Iris pigment epithelial cell (primary cell): ENCODE measurements at places on chromosomes 3 and 15.
A peak's percentile ranks its signal among the peaks of the same experiment; 100 is the strongest.

- DNase-seq, result no peak
These were observed 1.5 kb upstream of the AMIGO3 start for GRCh38 chr3:49720855-49721595.

DNA sequence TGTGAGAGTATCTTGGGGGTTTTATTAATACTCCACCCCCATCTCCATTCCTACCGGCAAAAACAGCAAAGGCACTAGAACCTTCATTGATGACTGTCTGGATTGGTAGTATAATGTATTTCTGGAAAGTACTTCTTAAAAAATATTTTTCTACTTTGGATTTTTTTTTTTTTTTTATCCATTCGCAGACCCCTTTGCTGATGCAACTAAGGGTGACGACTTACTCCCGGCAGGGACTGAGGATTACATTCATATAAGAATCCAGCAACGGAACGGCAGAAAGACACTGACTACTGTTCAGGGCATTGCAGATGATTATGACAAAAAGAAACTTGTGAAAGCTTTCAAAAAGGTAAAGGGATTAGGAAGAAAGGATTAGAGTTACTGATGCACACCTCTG lies 1.2 kb downstream of the EIF1B start:
- peak; percentile 37 for DNase-seq

GRCh38 chr3:12046406-12046805 lies 42.2 kb downstream of the SYN2 start:
- DNase-seq, result peak; percentile 5

- peak; percentile 36 for DNase-seq
These were observed 197.1 kb downstream of the UACA start for GRCh38 chr15:70566047-70566835.

- no peak for DNase-seq
These were observed 233.2 kb downstream of the KLF13 start for GRCh38 chr15:31559786-31560185.

- no peak for DNase-seq
These were observed 104.0 kb downstream of the KLHL25 start for GRCh38 chr15:85690561-85691231.

GRCh38 chr3:122560680-122561079 lies 3.4 kb downstream of the PARP9 start:
- peak; percentile 70 for DNase-seq

GRCh38 chr15:71085809-71086208 lies 29.5 kb upstream of the THSD4 start:
- no peak for DNase-seq

DNA sequence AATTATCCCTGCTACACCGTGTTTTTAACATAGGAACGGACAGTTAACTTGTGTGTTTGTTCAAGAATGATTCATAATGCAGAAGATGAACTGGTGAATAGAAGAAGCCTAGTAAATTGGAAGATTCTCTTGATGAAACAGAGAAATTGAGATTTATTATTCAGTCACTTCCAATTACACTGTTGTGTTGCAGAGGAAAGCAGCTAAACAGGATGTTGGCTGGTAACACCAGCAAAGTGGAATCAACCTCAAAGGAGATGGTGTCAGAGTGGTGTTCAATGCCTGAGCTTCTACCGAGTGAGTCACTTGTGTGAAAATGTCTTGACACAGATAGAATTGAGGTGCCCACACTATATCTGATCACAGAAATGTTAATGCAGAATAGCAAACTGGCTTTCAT lies 399.6 kb downstream of the LPP start:
- no peak for DNase-seq

DNA sequence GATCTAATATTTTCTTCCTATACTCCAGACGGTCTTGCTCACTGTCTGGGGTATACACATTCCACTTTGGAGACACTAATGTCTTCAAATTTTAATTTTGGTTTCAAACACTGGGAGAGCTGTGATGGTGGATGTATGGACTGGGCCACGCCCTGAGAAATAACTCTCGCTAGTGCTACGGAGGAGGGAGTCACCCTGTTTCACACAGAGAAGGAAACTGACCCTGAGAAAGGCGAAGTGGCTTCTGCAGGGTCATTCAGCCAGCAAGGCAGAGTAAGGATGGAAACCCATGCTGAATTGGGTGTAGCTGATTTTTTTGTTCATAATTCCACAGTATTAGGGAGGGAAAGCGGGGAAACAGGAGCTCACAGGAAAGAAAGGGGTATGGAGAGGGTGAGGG lies 8.6 kb upstream of the SKIC8 start:
- DNase-seq, result no peak

DNA sequence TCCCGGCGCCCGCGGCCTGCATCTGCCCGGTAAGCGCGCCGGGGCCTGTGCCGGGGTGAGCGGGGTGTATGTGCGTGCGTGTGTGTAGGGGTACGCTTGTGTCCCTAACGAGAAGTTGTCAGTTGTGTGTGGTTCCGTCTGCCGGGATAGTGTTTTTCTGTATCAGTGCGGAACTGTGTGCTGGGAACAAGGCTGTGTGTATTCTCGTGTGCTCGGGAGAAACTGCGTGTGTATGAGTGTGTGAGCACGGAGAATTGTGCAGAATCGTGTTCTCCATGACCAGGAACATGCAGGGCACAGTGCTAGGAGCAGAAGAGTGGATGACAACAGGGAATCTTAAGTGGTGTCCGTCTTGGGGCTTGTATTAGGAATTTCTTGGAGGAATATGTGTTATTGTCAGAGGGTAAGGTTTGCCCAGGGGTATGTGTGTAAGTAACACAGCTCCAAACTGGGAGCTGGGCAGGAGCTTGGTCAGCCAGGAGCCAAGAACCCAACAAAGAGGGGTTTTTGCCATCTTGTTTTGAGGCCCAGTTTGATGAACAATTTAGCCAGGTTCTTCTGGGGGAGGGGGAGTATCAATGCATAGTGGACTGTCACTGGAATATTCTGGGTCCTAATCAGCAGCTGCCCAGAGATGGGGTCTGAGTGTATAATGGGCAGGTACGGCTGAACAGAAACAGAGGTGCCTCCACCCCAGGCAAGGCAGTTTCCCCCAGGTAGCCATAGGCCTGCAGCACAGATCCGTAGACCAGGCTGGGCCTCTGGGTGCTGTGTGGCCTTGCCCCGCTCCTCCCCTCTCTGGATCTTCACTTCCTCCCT lies 2.1 kb downstream of the ISL2 start:
- no peak for DNase-seq

GRCh38 chr3:74789111-74789510 lies 174.7 kb upstream of the CNTN3 start:
- DNase-seq, result no peak

DNA sequence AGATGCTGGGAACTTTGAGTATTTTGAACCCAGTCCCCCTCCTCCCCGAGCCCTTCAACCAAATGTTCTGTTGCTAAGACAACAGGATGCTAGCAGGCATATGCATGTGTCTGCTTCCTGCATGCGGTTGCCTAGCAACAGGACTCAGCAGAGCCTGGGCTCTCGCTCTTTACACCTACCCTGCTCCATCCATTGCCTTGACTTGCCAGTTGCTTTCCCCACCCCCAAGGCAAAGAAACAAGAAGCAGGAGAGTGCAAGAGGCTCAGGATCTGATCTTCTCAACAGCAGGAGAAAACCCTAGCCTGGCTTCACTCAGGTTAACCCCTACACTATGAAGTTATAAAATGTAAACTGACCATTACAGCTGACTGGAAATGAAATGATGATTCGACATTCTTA lies 393.0 kb downstream of the IGSF11 start:
- DNase-seq, result no peak

GRCh38 chr15:80695099-80695910 lies at the start of gene ABHD17C:
Gene ABHD17C, plus strand, starts transcription at chr15:80695310. Its CDS starts 120 bp downstream, at chr15:80695430.
- peak; percentile 76 for DNase-seq

- DNase-seq, result no peak
These were observed 19.1 kb upstream of the KLF13 start for GRCh38 chr15:31307270-31308184.

DNA sequence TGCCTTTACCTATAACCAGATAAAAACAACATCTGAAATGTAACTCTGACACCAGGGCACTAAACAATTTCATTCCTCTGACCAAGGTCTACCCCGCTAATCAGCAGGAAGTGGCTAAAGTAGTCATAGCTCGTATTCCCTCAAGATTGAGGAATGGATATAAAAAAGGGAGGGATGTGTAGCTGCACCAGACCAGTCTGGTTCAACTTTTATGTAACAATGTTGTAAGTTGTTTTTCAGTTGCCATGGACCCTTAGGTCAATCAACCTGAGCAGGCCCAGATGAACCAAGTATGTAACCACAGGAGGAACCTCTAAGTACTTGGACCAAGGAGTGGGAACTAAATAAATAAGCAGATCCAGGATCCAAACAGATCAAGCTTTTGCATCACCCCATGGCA lies 28.4 kb upstream of the IFT57 start:
- DNase-seq, result peak; percentile 11

GRCh38 chr15:74397239-74398068 lies 30.0 kb upstream of the CYP11A1 start:
- DNase-seq, result no peak

DNA sequence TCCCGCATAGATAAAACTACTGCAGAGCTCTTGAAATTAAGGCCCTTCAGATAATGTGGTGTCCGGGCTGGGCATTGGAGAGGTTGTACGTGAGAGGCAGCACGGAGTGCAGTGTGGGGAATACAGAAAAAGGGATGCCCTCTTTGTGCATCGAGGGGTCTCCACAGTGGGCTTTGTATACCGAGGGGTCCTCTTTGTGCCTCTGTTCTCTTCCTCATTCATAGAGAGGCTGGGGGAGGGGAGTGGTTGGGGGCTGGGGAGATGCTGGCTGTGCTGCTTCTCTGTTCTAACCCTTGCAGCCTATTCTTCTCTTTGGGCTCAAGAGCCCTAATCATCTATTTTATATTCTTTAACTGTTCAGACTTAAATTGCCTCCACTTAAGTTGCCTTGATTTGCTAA lies 74.3 kb upstream of the NDN start:
- no peak for DNase-seq
